ENCODE measurements at places on chromosomes 5 and 9.

GRCh38 chr9:127921557-127922120 is 4.8 kb upstream of the ST6GALNAC4 start:
- DNase-seq: peak; percentile 81

DNA sequence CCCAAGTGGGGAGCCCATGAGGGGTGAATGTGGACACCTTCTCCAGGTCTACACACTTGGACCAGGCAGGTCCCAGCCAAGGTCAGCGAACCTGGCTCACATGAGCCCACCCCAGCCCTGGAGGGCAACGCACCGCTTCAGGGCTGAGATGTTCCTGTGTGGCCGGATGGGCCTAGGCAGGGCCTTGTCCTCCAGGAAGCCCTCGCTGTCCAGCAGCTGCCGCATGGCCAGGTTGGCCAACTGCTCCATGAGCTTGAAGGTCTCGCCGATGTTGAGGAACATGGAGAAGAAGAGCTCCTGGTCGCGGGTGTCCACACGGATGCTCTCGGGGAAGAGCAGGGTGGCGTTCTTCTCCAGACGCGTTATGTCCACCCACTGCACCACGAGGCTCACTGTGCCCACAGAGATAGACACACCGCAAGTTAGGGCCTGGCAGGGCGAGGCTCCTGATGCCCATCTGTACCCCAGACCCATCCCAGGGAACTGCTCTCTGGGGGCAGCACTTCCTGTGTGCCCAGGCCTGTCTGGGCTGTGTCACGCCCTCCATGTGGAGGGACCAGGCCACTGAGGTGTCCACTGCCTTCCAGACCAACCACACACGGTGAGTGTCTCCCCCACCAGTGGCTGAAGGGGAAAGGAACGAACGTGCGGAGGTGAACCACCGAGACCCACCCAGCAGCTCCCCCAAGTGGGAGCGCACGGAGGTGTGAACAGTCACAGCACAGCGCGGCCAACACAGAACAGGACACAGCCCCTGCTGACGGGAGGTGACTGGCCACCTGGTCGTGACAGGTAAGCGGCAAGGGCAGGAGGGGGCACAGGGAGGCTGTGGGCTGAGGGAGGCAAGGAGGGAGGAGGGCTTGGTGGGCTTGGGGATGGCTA is 14.4 kb downstream of the TBC1D9B start:
- no peak for DNase-seq

DNA sequence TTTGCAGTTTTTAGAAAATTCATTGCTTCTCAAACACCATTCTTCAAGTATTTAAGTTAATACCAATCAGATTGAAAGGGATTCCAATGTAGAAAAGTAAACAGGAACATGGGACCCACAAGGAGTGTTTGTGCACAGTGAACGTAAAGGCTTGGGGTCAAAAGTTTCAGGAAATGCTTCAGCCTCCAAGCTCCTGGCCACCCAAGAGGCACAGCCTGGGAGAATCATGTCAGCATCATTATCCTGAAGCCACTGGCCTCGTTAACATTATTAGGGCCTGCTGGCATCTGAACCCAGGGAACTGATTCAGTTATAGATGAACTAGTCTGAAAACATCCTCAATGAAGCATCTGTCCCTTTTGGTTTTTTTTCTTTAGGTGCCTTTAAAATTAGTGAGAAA is 122.9 kb downstream of the NXNL2 start:
- DNase-seq: no peak

DNA sequence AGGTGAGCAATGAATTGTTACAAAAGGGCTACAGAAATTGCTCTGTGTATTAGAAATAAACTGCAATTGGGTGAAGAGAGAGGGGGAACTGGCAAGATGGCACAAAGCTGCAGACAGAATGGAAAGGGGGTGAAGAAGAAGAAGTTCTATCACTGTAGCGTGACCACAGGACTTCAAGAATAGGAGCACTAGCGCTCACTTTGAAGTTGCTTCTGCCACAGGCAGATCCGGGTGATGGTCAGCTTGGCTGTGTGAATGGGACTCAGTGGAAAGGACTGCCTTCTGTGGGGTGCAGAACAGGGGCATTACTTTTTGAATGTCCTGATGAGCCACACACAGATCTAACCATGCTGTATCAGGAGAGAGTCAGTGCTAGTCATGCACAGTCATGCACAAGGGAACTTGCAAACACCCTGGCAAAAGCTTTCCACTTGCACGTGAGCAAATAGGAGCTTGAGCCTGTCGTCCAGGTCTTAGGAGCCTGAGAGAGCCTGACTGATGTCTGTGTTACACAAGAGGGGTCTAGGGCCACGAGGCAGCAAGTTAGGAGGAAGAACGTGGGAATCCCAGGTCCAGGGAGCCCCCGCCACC is 16.3 kb downstream of the IL5 start:
- no peak for DNase-seq

DNA sequence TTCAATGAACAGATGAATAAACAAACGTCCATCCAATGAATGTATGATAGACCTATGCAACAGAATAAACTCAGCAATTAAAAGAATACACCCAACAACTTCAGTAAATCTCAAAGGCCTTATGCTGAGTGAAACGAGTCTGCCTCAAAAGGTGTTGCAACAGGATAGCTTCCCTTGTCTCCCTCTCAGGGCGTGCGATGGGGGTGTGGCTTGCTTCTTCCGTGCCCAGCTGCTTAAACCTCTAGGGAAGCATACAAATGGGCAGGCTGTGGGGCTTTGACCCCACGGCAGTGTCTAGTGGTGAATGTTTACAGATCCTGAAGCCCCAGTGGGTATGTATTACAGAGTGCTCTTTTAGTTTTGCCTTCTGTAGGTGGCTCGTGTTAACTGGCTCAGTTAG is 87.0 kb upstream of the CCL21 start:
- DNase-seq: peak; percentile 25

Data from iPS-NIHi11 (cell line).